ENCODE measurements at places on chromosomes 3 and 15.

GRCh38 chr15:68503791-68504680 is 72.1 kb upstream of the ITGA11 start:
- DNase-seq, result no peak

GRCh38 chr3:149181182-149181581 is 40.4 kb downstream of the CP start:
- DNase-seq, result no peak

DNA sequence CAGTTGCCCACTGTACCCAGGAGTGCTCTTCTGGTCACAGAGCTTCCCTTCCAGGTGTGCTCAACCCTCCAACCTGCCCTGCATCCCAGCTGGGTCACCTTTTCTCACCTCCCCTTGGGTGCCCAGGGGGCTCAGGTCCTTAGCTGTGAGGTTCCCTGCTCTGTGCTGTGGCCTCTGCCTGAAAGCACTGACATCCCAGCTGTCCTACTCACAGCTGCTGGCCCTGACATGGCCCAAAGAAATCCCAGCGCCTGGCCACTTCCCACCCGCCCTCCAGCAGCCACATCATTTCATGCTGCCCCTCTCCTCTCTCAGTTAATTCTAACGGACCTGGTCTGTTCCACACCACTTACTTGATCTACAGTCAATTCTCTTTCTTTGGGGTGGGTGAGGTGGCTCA is 79.9 kb downstream of the ISG20 start:
- DNase-seq, result no peak

DNA sequence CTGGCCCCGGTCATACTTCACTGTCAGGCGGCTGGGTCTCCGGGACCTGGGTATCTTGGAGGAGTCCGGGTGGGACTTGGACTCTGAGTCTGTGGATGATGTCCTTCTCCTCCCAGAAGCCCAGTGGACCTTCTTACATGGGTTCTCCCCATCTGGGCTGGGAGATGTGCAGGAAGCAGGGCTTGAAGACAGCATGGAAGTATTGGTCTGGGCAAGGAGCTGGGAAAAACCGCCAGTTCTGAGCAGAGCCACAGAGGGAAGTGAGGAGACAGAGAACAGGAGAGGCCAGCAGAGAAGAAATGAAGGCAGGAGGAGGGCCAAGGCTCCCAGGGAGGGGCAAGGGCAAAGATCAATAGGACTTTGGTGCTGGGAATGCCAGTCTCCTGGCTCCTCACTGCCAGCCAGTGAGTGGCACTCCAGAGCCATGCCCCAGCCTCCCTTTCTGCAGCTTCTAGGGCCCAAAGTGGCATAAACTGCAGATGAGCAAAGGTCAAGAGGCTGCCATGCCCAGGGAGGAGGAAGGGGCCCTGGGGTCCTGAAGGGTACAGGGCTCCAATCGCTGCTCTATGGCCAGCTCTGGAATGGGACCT is at the start of gene PPP1R14D:
TSS of gene PPP1R14D (minus strand) at position 262 of the 590 bp plus-strand sequence. CDS start at position 195, 67 bp downstream.
- DNase-seq, result no peak

DNA sequence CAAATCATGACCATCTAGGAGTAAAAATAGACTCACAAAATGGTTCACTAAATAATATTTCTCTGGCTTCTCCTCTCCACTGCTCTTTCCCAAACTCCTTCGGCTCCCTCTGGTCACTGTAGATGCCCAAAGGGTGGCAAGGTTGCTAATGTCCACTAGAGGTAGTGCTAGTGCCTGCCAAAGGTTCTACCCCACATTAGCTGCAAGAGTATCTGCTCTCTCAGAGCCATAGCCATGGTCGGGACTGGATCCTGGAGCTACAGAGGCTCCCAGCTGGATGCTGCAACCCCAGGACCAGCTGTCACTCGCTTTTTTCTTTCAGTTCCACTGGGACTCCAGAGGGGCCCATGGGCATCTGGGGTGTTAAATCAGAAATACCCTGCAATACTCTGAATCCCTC is 8.5 kb downstream of the HTR3D start:
- DNase-seq, result no peak
